CD4-positive, alpha-beta T cell (primary cell): ENCODE measurements at places on chromosomes 4 and X. TPM values are rescaled to one million over a fixed set of nuclear protein-coding genes. Genes with fewer than 3 reads are reported as not detected.

GRCh38 chr4:13248621-13249298, 235.4 kb downstream of the RAB28 start:
- DNase-seq: no peak

DNA sequence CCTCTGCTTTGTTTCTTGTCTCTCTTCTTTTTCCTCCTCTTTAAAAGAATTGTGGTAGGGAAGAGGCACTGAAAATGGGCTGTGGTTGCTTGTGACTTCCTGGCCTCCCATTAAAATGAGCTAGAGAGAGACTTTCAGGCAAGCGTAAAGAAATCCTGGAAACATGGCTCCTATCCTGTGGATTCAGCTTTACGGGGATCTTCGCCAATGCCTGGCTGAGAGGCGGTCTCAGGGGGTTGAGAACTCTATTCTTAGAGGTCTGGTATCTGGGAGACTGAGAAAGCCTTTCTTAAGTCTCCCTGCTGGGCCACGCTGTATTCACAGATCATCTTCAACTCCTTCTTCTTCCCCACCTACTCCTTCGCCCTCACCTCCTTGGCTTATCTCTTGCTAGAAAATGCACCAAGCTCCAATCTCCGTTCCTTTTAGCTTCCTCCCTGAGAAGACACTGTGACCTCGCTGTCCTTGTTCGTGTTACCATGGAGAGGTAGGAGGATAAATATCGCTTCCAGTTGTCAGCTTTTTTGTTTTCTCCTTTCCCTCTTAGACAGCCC, 542 bp upstream of the KLF8 start:
- no peak for DNase-seq

DNA sequence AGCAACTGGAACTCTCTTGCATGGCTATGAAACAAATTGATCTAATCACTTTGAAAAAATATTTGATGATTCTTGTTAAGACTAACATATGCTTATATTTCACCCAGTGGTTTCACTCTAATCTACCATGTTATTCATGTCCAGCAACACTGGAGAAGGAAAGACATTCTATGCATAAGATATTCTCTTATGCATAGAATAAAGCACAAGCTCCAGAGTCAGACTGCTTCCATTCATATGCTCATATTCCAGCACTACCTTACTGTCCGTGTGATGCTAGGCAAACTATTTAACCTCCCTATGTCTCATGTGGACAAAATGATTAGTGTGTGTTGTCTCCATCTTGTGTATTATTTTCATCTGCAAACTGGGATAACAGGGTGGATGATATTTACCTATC, 124.1 kb downstream of the RNF150 start:
- no peak for DNase-seq

The ALAS2 gene
- not detected for total RNA-seq

- DNase-seq: no peak
These were observed 9.1 kb upstream of the CFP start for GRCh38 chrX:47638816-47639215.

DNA sequence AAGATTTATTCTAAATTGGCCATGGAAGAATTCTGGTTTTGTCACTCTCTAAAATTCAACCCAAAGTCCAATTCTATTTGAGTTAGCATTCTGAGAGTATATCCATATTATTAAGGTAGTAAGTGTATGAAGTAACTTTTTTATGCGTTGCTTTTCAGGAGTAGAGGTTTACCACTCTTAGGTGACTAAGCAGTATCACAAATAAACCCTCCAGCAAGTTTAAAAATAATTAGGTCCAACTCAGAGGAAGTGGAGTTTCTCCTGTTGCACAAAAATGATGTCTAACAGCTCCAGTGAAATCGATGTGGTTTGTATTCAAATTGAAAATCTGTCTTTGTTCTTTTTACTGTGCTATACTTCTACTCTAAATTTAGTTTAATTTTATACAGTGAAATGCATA, 6.6 kb downstream of the SCML1 start:
- DNase-seq: no peak

The USP17L30 gene
- not detected for total RNA-seq

The TRO gene
- total RNA-seq: 1.0 TPM

The CPLX1 gene
- total RNA-seq: 1.5 TPM

The COL4A6 gene
- not detected for total RNA-seq

The CXCL13 gene
- total RNA-seq: not detected

- DNase-seq: no peak
These were observed 57.5 kb downstream of the PCDH18 start for GRCh38 chr4:137474711-137475301.

The PPEF1 gene
- 0.34 TPM for total RNA-seq

- no peak for DNase-seq
These were observed 8.3 kb upstream of the TLR8 start for GRCh38 chrX:12898073-12898472.

The CCSER1 gene
- 0.71 TPM for total RNA-seq

DNA sequence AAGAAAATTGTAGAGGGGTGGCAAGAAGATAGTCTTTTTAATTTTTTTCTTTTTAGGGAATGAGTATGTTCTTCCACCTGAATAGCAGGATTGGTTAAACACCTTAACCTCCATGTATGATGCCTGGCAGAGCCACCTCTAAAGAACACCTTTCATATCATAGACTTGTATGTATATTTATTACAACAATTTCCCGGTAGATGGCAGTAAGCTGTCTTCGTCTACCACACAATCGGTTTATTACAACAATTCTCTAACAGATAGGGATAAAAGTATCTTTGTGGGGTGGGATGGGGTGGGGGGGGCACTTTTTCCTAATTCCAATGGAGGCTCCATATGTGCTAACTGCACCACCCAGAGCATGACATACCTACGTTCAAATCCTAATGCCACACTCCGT, 255.5 kb downstream of the LDB2 start:
- no peak for DNase-seq

DNA sequence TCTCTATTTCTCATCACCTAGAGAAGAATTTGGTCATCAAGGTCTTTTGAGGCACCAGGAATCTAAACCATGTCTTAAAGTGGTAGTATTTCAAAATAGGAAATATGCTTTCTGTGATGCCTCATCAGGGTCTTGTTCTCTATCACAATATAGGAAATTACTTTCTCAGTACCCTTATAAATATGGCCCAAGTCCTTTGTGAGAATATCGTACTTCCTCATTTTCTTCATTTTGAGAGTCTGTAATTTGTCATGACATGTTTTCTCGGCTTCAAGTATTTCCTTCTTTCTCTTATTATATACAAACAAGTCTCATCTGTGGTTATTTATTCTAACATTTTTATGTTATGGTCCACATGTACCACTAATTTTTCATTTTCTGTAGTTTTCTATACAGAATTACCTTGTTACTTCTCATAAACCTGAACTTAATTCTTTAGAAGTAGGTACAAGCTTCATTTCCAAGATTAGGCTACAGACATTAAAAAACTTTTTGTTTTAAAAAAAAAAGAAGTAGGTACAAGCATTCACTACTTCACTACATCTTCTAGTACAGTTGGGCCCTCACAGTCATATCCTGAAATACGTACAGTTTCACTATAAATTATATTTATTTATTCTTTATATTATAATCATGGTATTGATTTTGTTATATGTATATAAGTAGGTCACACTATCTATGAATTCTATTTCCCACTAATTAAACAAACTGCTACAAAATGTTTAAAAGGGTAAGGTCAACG, 54.4 kb downstream of the KLHL13 start:
- DNase-seq: no peak

GRCh38 chr4:189988877-189989431, 38.1 kb downstream of the FRG2 start:
- no peak for DNase-seq

DNA sequence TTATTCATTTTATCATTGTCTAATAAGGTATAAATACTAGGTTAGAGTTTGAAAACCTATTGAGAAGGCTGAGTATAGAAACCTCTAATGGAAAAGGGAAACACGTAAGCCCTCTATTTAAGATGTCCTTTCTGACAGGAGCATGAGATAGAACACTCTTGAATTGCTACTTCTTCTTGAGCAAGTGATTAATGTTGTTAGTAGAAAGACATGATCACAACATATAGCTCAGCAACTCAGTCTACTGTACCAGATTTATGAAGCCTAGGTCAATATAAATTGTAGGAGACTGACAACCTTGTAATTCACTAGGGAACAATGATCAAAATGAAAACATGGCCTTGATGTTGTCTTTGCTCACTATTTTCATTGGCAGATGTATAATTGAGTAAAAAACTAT, 189.7 kb downstream of the ANTXR2 start:
- DNase-seq: no peak

- DNase-seq: no peak
These were observed 71.2 kb upstream of the STX18 start for GRCh38 chr4:4613126-4613465.

- no peak for DNase-seq
These were observed 429.1 kb upstream of the INTU start for GRCh38 chr4:127203562-127204200.

The DCX gene
- total RNA-seq: not detected

DNA sequence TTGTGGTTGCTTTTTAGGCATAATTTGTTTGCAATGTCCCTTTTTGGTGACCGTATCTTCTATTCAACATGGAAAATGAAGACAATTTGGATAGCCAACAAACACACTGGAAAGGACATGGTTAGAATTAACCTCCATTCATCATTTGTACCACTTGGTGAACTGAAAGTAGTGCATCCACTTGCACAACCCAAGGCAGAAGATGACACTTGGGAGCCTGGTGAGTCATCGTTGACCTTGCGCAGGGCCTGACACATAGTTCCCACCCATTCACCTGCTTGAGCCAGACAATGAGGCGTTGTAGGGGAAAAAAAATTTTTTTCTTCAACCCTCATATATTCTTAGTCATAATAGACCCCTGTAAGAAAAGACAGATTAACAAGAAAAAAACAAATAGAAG, 32.4 kb downstream of the EGF start:
- DNase-seq: no peak

DNA sequence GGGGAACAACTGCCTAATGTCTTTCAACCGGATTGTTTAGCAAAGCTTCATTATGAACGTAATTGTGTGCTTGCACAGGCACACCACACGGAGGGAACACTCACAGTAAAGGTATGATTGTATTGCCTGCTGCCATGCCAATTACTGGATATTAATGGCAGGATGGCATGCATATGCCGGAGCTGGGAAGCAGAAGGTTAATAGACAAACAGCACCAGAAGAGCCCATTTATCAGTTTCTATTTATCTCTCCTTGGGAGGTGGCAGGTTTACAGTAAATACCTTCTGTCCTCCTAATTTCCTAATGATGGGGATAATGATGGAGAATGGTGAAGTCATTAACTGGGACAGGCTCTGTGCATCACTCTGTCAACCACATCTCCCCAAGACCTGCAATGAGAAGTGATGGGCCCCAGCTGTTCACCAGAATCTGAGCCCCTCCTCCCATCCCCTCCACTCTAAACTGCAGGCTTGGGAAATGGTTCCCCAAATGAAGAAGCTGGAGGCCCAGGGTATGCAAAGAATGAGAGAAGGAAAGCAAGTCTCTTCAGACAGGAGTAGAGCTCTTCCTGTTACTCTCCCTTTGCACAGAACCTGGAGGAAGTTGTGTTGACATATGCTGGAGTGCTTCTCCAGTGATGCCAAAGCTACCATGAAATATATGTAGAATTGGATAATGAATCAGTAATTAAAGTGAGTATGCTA, 160.8 kb downstream of the NAA11 start:
- no peak for DNase-seq

GRCh38 chr4:76591992-76592391, 157.0 kb downstream of the SHROOM3 start:
- DNase-seq: no peak

DNA sequence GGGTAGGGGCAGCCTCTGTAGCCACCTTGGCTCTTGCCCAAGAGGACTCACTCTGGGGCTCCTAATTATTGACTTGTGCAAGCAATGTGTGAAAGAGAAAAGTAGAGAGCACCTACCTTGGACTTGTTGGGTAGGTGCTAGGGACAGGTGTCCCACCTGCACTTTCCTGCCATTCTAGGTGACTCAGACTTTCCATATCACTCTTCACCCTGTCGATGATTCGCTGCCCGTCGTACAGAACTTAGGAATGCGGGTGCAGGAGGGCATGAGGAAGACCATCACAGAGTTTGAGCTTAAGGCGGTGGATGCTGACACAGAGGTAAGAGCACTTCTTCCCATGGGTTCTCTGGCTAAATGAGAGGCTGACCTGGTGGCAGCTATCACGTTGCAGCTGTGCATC, 87.3 kb upstream of the ANXA3 start:
- DNase-seq: no peak

- DNase-seq: no peak
These were observed 29.3 kb upstream of the MYOZ2 start for GRCh38 chr4:119106036-119107000.

DNA sequence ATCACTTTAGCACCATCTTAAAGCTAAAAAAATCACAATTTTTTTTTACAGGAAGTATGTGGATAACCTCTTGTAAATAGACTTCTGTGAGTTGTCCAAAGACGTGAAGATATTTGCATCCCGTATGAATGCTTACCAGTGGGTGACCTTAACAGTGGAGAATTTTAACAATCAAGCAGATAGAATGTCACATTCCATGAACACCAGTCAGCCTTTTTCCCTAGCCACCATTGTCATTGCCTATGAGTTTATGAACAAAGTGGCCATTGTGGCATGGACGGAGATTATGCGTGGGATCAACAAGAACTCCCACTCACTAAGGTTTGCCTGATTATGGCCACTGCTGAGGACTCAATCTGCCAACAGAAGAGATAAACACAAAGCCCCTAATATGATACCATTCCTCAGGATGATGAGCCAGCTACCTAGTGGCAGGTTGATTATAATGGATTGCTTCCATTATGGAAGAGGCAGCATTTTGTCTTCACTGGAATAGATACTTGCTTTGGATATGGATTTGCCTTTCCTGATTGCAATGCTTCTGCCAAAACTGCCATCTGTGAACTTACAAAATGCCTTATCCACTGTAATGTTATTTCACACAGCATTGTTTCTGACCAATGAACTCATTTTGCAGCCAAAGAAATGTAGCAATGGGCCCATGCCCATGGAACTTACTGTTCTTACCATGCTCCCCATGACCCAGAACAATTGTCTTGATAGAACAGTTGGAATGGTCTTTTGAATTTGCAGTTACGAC, 830.9 kb upstream of the NDST4 start:
- no peak for DNase-seq

DNA sequence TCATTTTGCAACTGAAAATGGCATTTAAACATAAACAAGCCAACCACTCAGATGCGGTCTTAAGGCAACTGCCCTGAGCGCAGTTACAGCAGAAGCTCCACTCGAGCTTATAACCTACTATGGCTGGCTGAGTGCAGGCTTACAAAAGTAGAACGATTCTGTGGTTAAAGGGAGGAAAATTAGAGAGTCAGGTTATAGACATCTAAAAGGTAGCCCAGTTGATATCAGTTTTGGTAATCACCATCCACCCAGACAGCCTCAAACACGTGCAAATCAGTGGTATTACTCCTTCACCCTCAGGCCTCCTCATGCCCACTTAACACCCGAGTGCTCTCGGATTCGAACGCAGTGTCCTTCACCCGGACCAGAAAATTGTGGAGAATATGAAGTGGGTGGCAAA, 3.1 kb downstream of the LEF1 start:
- no peak for DNase-seq

GRCh38 chr4:129248621-129249020, 152.7 kb downstream of the C4orf33 start:
- DNase-seq: no peak

GRCh38 chrX:150841456-150842197, 56.8 kb downstream of the CD99L2 start:
- no peak for DNase-seq
